Activated CD8-positive, alpha-beta T cell treated with anti-CD3 and anti-CD28 coated beads for 36 hours (primary cell): ENCODE measurements at places on chromosomes 2 and 18. TPM values are rescaled to one million over a fixed set of nuclear protein-coding genes. Genes with fewer than 3 reads are reported as not detected.
A peak's percentile ranks its signal among the peaks of the same experiment; 100 is the strongest.

The CD207 gene
- total RNA-seq, result not detected

The CNDP1 gene
- not detected for total RNA-seq

The ANKRD29 gene
- total RNA-seq, result not detected

The DES gene
- not detected for total RNA-seq

The AKAIN1 gene
- not detected for total RNA-seq

The IL1A gene
- total RNA-seq, result 0.99 TPM

The OLA1 gene
- total RNA-seq, result 128 TPM

The GPR39 gene
- not detected for total RNA-seq

The GPR45 gene
- not detected for total RNA-seq

The TUBA4B gene
- total RNA-seq, result not detected

The VAMP8 gene
- total RNA-seq, result 84.5 TPM

The PDE11A gene
- total RNA-seq, result not detected

The SLC19A3 gene
- total RNA-seq, result not detected

DNA sequence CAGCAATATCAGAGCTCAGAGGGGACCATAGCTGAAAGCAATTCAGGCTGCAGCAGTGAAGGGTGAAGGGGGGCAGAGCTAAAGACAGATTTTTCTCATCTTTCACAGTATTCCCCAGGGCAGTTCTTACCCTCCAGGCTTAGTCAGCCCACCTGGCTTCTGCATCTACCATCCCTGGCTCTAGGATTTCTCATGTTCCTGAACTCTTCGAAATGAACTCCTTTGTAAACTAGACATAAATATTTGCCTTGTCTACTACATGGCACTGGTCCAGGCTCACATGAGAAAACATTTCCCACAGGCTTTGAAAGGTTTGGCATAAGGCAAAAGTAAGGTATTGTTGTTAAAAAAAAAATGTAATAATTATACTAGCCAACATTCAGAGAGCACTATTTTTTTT is 23.6 kb upstream of the NEB start:
- no peak for DNase-seq

GRCh38 chr2:135974036-135974435 is 11.4 kb downstream of the DARS1 start:
- no peak for DNase-seq

GRCh38 chr2:232873292-232873908 is 3.3 kb downstream of the SNORC start:
- DNase-seq, result no peak

GRCh38 chr2:69217333-69218080 is 169.5 kb downstream of the GFPT1 start:
- DNase-seq, result no peak

GRCh38 chr2:54599914-54600313 is 123.5 kb upstream of the EML6 start:
- peak; percentile 61 for DNase-seq

- no peak for DNase-seq
Observed at GRCh38 chr2:206438196-206438724, 5.1 kb upstream of the ADAM23 start.

GRCh38 chr2:225282858-225283710 is 116.4 kb upstream of the NYAP2 start:
- peak; percentile 28 for DNase-seq

DNA sequence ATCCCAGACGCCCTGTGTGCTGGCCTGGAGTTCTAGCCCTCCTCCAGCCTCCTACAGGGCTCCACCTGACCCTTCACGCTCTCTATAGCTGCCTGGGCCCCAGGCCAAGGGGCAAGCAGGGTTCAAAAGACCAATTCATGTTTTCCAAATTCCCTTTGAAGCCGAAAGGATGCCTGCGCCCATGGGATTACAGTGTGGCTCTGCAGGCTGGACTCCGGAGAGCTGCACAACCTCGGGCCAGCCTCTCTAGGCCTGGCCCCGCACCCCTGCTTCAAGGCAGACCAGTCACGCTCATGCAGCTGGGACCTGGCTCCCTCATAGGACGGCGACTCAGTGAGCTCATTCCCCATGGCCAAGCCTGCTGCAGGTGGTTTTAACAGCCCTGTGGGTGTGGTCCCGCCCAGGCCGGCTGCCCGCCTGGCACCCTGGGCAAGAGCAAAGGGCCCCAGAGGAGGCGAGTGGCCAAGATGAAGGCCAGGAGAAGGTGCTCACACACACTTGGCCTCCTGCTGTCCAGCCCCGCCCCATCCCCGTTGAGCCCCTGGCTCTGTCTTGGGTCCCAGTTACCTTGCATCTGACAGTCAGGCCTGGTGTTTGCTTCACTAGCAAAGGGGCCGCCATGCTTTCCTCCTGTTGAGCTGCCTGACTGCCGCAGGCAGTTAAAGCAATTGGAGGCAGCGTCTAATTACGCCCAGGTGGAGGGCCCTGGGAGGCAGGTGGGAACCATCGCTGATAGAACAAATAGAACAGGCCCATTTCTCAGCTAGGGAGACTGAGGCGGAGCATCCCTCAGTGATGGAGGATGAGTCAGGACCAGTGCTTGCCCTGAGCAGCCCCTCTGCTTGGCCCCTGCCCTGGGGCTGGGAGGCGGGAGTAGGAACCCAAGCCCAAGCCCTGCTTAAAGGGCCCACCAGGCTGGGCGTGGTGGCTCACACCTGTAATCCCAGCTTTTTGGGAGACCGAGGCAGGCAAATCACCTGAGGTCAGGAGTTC is 56.9 kb downstream of the SMAD7 start:
- DNase-seq, result no peak

DNA sequence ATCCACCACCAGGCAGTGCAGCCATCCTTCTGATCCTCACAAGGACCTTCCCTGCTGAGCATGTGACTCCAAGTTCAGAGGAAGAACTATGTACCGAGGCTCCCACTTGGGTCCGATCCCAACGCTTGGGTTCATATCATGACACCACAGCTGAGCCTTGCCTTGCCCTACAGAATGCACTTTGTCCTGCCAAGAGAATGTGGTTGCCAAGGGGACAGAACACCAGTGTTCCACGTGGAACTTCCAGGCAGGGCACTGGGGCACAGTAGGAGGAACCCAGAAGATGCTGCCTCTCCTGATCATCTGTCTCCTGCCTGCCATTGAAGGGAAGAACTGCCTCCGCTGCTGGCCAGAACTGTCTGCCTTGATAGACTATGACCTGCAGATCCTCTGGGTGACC is at the start of gene TEX51:
Gene TEX51 (plus strand): TSS at position 255 of the 400 bp plus-strand sequence. CDS start 29 bp downstream, at position 284.
- no peak for DNase-seq

DNA sequence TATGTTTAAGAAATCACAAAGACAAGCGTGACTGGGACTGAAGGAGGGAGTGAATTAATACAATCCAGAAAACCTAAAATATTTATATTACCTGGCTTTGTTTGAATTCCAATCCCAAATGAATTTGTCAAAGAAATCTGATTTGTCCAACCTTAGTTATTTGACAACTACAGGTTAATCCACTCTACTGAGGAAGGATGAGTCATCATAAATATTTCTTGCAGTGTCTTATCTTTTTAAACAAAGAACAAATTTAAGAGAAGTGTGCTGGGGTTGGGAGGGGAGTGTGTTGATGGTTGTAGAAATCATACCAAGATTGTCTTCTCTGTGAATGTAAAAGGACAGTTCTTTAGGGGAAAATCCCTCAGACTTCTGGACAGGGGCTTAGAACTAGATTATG is 1106.3 kb upstream of the SLC39A10 start:
- DNase-seq, result no peak

DNA sequence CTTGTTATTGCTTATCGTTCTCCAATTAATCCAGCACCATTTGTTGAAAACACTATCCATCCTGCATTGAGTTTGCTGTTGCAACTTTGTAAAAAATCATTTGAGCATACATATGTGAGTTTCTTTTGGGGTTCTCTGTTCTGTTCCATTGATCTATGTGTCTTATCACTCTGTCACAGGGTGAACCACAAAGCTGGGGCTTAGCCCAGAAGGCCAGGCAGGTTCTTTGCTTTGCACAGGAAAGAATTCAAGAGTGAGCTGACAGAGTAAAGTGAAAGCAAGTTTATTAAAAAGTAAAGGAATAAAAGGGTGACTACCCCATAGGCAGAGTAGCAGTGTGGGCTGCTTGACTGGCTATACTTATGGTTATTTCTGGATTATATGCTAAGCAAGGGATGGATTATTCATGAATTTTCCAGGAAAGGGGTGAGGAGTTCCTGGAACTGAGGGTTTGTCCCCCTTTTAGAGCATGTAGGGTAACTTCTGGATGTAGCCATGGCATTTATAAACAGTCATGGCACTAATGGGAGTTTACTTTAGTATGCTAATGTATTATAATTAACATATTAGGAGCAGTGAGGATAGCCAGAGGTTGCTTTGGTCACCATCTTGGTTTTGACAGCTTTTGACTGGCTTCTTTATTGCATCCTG is 46.8 kb downstream of the RNF138 start:
- DNase-seq, result peak; percentile 16

GRCh38 chr2:216402751-216403150 is 9.5 kb upstream of the SMARCAL1 start:
- no peak for DNase-seq

DNA sequence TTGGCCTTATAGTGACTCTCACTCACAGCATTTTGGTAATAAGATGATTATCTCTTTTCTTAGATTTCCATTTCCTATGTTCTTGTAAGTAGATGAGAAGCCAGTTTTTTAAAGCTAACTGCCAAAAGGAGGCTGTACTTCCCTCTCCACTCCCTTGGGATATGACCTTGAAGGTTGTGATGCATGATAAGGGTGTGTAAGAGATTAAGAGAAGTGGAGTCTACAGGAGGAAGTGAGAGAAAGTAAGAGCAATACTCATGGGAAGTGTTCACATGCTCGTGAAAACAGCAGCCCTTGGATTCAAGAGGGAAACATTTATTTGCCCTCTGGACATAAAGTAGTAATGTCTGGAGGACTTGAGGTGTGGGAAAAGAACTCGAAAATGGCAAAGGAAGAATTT is 171.5 kb downstream of the EVA1A start:
- no peak for DNase-seq

DNA sequence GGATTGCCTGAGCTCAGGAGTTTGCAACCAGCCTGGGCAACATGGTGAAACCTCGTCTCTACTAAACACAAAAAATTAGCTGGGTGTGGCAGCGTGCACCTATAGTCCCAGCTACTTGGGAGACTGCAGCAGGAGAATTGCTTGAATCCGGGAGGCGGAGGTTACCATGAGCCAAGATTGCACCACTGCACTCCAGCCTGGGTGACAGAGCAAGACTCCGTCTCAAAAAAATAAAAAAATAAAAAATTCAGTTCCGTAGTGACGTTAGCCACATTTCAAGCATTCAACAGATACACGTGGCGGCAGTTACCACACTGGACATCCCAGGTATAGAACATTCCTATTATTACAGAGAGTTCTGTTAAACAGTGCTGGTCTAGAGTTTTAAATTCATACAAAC is 4.5 kb downstream of the KANSL3 start:
- DNase-seq, result no peak

GRCh38 chr2:80054346-80054675 is 250.2 kb downstream of the LRRTM1 start:
- DNase-seq, result no peak

DNA sequence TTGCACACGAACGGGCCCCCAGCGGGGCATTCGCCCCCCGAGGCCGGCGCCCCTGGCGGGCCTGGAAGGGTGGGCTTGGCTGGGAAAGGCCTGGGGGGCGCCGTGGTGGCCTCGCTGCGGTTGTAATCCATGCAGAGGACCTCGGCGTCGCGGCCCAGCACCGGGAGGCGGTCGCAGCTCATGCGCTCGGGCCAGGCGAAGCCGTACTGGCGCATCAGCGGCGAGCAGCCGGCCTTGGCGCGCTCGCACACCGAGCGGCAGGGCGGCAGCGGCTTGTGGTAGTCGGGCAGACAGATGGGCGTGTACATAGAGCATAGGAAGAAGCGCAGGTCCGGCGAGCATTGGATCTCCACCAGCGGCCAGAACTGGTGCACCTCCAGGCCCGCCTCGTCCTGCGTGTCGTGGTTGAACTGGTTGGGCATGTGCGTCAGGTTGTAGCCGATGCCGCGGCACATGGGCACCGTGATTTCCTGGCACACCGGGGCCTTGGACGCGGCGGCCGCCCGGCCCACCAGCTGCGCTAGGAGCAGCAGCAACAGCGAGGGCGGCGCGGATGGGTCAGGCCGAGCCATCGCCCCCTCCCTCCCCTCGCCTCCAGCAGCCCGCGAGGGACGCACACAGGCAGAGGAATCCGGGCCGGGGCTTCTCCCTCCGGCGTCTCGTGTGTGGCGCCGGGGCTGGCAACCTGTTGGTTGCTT is 1.4 kb downstream of the FZD5 start:
- peak; percentile 48 for DNase-seq

DNA sequence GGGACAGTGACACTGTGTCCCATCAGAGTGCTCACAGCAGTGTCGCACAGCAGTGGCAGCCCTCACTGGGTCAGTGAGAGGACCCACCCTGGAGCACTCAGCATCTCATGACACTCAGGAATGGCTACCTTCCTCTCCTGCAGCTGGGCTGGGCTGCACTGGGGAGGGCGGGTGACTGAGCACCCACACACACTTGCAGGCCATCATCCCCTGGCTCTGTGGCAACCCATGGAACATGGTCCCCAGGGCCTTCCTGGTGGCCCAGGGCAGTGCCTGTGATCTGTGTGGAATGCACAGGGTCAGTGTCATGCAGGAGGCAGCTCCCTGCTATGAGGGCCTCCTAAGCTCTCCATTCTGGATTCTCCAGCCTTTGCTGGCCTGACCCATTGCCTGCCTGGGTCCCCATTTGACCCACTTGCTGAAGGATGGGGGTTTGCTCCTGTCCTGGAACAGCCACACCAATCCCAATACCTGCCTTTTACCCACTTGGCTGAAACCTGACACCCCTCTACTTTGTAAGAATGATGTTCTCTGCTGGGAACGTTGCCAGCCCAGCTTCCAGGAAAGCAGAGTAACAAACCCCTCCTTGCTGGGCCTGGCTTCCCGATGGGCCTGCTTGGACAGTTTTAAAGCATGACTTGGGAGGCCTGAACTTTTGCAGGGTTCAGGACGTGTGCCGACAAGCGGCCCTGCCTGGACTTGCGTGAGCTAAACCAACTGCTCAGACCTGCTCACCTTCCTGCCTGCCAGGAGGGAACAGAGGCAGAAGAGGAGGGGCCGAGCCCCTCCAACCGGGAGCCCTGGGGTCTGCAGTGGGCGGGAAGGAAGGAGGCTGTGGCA is 13.7 kb downstream of the HS6ST1 start:
- DNase-seq, result no peak

DNA sequence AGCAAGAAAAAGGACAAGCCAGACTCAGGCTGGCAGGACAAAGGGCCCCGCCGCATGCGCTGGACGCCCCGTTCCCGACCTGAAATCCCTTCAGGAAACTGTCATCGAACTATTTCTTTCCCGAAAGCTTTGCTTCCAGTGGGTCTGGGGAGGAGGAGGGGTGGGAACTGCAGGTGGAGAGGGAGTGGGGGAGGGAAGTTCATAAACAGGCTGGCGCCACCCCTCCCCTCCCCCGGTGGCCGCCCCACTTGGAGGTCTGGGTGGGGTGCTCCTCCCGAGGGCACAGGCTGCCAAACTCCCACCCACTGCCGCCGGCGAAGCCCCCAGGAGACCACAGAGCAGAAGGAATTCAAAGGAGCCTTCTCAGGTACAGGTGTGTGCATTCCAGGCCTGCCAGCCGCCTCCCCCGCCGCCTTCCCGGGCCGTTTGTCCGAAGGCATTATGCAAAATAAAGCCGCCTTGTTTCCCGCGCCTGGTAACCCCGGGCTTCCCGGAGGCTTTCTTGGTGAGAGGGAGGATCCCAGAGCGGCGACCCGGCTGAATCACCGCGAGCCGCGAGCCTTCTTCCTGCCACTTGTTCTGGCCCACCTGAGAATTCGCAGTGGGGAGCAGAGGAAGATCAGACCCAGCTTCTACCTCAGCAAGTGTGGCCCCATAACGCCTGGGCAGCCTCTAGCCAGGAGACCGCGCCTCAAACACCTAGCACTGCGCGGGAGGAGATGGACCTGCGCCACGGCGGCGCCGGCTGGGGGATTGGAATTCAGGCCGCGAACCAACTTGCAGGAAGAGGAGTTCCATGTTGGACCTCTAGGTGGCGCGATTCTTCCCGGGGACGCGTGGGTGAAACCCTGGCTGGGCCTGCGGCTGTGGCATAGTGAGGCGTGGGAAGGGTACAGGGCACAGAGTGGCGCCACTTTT is 101.9 kb downstream of the FOXI3 start:
- peak; percentile 80 for DNase-seq
